ENCODE measurements at places on chromosomes 4 and X.

DNA sequence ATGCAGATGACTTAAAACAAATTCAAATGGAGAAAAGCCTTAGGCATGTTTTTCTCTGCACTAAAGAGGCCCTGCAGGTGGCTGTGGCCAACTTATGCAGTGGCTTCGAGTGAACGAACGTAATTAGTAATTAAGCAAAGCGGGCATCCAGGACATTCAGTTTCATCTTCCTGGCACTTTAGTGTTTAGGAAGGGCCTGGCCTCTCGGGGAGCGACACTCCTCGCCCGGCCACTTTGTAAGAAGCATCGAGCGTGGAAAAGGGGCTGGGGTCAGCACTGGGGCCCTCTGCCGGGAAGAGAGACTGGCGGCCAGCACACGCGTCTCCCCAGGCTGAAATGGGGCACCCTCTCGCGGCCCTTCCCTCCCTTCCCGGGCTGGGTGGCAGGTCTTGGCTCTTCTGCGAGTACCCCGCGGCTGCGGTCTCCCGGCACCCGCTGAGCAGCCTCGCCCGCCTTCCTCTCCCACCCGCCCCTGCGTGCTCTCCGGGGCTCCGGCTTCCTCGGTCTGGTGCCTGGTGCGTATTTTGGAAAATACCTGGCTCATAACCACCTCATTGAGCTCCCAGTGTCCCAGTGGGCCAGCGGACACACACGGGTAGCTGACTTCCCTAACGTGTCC lies 677 bp upstream of the CYP4V2 start:
- peak; percentile 25 for DNase-seq

GRCh38 chr4:17336069-17336468 lies 175.8 kb downstream of the QDPR start:
- no peak for DNase-seq

DNA sequence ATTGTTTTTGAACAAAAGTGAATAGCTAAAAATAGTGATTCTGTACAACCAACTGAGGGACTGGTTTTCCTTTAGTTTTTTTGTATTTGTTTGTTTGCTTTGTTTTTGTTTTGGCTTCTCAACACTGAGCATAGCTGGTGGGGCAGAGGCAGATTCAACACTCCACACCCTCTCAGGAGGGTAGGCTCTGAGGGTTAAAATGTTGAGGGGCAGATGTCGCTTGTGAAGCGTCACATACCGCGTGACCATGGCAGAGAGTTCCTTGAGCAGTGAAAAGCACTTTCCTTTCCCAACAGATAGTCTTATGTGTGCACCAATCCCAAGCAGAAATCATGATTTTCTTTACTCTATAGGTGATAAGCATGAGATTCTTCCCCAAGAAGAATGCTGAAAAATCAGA lies 155.0 kb downstream of the PALLD start:
- DNase-seq: no peak

DNA sequence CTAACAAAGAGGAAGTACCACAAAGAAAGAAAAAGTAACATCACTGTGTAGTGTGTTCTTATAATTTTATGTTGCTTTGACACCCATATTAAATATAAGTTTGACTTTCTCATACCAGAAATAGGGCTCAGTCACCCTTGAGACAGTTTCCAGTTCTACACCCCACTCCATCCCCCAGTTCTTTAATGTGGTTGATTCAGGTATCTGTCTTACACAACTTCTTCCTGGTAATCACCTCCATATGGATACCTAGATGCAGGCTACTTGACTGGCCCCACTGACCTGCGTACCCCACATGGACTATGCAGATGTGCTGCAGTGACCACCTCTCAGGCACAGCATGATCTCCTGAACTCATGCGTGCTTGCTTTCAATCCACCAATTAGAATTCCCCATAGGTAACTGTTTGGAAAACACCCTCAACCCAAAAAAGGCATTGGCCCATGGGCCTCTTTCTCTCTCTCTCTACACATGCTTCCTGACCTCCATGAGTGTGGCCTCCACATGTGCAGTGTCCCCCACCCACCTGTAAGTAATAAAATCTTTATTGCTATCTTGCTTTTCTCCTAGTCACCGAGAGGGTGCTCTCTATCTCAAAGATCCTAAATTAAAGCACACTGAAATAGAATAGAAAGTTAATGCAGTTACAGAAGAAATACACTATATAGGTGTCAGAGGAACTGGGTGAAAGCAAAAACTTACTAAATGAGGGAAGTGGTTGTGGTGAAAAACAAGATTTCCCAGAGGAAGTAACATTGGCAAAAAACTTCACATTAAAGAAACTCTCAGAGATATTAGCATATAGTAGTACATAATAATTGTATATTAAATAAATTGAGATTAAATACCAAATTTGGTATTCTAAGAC lies 98.4 kb downstream of the ZAR1 start:
- DNase-seq: no peak

DNA sequence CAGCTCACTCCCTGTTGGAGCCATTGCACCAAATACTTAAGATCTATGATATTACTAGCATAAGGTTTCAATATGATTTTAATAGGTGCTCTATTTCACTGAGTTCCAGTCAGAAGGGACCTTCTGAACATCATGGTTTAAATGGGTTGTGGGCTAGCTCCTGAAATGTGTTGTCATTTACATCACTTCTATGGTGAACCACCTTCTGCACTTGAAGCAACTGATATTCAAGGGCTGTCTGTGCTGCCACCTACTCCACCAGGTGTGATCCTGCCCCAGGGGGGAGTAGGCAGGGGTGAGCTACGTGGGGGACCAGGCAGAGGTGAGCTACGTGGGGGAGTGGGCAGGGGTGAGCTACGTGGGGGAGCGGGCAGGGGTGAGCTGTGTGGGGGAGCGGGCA lies 35.2 kb downstream of the RNF175 start:
- no peak for DNase-seq

DNA sequence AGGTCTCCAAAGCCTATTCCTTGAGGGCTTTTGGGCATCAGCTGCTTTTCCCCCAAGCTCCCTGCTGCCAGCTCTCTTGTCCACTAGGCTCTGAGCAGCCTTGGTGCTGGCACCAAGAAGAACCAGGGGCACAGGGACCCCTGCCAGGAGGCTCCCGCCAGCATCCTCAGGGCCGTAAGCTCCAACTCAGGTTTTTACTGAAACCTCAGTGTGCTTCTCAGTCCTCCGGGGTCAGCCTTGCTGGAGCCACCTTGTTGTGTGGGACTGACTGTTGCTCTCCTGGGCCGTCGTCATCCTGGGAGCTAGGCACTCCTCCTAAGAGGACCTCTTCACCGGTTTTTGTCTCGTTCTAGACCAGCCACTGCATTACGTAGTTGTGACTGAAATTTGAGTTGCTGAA lies 38.9 kb downstream of the NOP14 start:
- DNase-seq: no peak

GRCh38 chr4:90030953-90031352 lies 96.2 kb upstream of the CCSER1 start:
- DNase-seq: no peak

GRCh38 chr4:118729287-118730286 lies 44.4 kb downstream of the METTL14 start:
- no peak for DNase-seq

- DNase-seq: no peak
Observed at GRCh38 chr4:72857787-72858186, 211.7 kb downstream of the COX18 start.

GRCh38 chr4:138104284-138104680 lies 137.9 kb downstream of the SLC7A11 start:
- no peak for DNase-seq

DNA sequence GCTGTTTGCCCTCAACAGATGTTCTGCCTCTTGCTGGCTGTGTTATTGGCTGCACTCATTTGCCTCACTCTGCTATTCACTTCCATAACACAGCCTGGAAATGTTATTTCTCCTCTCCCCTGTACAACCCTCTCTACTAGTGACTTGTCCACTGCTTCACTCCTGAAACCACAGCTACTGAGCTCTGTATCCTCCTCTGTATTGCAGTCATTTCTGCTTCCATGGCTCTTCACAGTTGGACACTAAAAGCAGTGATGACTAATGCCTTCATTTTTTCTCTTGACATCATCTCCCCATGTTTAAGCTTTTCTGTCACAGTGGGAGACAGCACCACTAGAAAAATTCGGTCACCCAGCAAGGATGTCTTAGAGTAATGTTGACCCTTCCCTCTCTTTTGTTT lies 123.0 kb upstream of the PPP1R2C start:
- DNase-seq: no peak

DNA sequence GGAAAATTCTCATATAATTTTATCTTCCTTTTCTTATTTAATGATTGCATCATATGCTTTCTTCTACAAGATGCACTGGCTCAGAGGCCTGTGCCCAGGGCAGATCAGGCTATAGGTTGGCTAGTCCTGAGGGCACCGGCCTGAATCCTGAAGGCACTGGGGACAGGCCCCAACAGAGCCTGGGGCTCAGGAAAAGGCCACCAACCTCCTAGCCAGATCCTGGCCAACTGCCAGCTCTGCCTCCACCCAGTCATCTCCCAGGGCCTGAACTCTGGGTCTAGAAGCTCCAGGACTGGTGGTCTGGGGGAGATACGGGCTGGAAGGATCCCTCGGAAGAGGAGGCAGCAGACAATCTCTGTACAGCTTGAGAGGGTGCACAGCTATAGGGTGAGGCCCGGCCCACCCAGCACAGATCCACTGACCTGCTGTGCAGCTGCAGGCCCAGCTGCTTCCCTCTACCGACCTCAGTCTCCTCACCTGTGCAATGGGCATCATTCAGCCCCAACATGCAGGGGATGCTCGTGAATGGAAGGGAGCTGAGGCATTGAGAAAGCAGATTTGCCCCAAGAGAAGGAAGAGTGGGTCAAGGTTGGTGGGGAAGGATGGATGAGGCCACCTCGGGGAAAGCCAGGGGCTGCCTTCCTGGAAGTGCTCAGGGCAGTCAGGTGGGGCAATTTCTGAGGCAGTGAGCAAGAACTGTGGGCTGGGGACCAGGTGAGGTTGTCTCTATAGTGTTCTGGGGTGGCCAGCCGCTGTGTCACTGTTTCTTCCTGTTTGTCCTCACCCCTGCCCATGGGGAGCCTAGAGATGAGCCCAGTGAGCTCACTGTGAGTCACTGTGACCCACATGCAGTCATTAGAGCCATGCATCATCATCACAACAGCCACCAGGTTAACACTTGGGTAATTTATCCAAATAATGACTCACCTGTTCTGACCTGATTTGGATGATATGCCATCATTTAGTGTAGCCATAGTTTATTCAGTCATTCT lies 22.4 kb upstream of the XAGE2 start:
- no peak for DNase-seq

GRCh38 chrX:94695910-94696309 lies 1021.9 kb downstream of the FAM133A start:
- no peak for DNase-seq

DNA sequence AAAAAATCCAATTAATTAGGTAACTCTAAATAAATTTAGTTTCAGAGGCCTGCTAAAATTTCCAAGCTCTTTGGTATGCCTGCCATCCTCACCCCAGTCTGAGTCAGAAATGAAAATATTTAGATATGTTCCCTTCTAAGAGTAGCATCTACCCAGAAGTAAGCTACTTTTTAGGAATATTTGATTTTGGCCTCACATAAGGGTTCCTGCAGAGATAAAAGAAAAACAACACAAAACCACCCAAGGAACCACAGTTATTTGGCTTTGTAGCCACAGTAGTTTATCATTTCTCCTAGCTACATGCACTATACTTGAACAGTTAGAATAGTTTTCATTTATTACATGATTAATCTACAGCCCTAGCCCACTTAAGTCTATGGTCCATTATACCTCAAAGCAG lies 192.6 kb upstream of the FAM241A start:
- no peak for DNase-seq

DNA sequence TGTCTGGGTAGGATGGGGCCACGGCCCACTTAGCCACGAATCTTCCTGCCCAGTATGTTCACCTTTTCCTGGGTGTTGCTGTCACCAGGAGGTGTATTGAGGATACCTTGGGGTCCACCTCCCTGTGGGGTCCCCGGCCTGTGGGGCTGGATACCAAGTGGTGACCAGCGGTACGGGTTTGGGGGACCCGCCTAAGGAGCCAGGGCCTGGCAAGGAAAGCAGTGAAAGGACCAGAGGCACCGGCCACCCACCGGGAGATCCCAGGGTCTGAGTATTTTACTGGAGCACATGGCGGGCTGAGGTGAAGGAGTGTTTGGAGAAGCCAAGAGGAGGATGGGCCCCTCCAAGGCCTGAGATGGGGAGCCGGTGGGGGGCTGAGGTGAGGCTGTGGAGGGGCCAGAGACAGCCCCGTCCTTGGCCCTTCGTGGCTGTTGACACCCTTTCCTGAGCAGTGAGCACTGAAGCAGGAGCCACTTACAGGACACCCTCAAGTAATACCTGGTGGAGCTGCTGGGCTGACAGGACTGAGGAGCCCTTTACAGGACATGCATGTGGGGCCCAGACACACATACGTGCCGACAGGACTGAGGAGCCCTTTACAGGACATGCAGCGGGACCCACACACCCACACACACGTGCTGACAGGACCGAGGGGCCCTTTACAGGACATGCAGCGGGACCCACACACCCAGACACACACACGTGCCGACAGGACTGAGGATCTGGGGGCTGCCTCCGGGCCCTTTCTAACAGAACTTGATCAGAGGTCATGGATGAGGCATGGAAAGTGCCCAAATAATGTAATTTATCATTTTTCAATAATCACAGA lies 38.4 kb downstream of the TMEM271 start:
- no peak for DNase-seq

- no peak for DNase-seq
Observed at GRCh38 chr4:102169345-102169744, 175.9 kb downstream of the SLC39A8 start.

GRCh38 chrX:102658556-102658955 lies 7.3 kb downstream of the GPRASP1 start:
- DNase-seq: no peak

DNA sequence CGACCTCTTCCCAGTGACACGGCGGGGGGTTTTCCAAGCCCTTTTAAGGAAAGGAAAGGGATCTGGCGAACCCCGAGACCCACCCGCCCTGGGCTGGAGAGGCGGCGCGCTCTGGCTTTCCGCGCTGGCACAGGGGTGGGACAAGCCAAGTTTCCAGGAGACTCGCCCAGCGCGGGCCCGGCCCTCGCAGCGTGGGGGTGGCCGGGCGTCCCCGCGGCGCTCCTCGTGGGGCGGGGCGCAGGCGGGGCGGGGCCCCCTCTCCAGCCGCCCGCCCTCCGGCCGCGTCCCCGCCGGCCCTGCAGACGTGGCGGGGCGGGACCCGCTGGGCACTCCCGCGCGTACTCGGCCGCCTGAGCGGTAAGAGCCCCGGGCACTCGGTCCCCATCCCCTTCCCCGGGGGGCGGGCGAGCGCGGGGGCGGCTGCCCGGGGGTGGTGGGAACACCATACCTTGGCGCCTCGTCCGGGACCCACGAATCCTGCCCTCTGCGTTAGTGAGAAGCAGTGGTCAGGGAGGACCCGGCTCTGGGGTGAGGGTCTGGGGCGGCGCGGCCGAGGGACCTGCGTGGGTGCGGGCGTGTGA lies at the start of gene FAM114A1:
Gene FAM114A1 (plus strand): TSS at position 329 of the 581 bp plus-strand sequence. CDS start 10,273 bp downstream, outside the sequence.
- DNase-seq: no peak

GRCh38 chr4:125833-126232 lies 1.5 kb downstream of the ZNF718 start:
- DNase-seq: no peak

- no peak for DNase-seq
Observed at GRCh38 chr4:123783921-123784320, 387.3 kb downstream of the SPRY1 start.

- DNase-seq: no peak
Observed at GRCh38 chrX:153598541-153599191, at the start of gene CCNQ. CCNQ (minus strand) TSS chrX:153599139; CDS start chrX:153599073, 66 bp downstream.

GRCh38 chr4:47849466-47849865 lies 11.6 kb upstream of the CORIN start:
- DNase-seq: no peak
